ENCODE measurements at places on chromosomes 7 and 10. TPM values are rescaled to one million over a fixed set of nuclear protein-coding genes. Genes with fewer than 3 reads are reported as not detected.

DNA sequence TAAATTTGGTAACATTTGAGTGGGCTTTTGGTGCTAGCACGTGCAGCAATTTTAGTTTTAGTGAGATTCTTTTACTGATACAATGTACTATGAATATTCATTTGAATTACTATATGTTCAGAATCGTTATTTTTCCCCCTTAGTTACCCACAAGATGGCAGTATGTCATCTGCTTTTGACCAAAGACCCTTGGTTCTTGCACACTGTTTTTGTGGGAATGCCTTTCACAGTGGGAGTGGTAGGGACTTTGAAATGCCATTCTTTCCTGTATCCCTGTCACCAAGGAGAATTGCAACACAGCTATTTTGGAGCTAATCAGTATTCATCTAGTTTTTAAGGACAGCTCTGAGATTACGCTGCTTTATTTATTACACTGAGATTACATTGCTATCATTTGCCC, 40.6 kb downstream of the SEC23IP start:
- peak; percentile 38 for DNase-seq

DNA sequence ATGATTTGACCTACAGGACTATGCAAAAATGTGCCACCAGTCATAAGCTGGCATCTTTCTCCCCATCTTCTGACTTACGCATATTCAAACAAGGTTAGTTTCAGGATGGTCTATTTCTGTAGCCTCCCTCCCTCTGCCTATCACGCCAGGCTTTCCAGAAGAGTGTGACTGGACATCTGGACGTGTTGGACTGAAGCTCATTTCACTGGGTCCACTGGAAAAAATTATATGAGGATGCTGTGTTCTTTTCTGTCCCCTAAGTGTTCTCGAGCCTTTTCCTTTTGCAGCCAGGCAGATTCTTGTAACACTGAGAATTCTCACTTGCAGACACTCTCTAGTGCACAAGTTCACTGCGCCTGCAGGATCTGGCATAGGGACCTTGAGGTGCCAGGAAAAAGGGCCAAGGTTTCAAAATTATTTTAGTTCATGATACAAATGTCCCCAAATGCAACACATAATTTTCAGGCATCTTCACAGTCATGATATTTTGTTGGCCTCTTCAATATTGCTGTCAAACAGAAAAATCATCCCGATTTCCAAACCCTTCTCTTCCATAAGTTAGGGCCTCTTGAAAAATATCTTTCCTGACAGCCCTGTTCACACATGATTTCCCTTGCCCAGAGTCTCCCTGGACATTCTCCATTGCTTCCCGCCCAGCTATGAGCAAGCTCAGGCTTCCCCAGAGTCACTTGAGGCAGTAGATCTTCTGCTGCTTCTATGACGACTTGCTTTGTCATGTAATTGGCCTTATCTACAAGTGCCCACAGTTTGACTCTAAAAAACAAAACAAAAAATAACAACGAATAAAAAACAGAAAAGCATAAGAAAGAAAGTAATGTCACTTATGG, 170.4 kb downstream of the BMPER start:
- DNase-seq = peak; percentile 87

DNA sequence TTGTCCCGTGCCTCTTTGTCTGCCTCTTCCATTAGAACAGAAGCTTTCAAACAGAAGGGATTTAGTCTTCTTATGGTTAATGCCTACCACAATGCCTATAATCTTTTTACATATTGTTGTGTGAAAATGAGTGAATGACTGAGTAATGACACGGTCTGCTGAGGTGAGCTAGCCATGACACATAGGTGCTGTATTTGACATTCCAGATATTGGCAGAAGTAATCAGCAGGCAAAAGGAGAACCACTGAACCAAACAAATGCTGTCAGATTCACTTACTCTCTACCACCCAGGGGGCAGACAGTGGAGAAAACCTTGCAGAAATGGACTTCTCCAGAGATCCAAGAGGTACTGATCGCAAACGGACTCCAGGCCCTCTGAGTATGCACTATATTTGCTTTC, 377.2 kb upstream of the VWC2 start:
- DNase-seq = no peak

GRCh38 chr7:6290319-6290741, 17.9 kb upstream of the CYTH3 start:
- DNase-seq = no peak

- DNase-seq = no peak
Observed at GRCh38 chr7:34313289-34313688, 344.7 kb upstream of the NPSR1 start.

DNA sequence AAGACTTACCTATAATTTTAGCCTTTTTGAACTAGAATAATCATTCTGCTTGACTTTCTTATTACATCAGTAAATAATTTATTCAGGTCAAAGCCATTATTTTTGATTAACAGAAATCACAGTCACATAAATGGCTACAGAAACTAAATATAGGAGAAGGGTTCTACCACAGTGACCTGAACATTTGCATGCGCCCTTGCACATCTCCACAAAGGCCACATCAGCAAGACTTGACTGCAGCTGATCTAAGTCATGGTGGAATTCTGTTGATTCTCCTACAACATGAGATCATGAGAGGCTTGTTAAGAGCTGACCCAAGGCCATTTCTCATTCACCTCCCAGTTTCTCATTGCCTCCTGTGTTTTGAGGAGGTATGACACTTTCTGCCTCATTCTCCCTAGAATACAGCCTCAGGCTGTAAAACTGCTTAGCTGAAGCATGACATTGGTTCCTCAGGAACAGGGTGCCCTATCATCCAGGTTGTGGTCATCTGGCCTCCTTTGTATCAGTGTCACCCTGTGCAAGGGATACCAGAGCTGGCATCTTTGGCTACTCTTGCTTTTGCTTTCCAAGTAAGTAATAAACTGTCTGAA, 6.7 kb upstream of the IMMP2L start:
- DNase-seq = no peak

SUFU gene
- 16.3 TPM for polyA plus RNA-seq

DNA sequence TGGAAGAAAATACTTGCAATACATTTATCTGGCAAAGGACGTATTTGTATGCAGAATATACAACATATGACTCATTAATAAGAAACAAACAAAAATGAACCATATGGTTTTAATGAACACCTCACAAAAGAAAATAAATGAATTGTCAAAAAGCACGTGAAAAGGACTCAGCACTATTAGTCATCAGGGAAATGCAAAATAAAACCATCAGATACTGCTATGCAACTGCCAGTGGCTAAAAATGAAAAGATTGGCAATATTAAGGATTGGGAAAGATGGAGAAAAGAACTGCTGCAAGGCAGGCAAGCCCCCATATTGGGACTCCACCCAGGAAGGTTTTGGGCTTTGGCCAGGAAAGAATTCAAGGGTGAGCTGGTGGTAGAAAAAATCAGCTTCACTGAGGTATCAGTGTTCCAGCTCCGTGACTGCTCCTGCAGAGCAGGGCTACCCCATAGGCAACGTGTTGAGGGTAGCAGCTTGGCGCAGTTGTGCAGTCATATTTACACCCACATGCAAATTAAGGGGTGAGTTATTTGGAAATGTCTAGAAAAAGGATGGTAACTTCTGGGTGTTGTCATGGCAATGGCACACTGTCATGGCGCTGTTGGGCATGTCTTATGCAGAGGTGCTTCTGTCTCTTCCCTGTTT, 72.7 kb downstream of the CUBN start:
- no peak for DNase-seq

DNA sequence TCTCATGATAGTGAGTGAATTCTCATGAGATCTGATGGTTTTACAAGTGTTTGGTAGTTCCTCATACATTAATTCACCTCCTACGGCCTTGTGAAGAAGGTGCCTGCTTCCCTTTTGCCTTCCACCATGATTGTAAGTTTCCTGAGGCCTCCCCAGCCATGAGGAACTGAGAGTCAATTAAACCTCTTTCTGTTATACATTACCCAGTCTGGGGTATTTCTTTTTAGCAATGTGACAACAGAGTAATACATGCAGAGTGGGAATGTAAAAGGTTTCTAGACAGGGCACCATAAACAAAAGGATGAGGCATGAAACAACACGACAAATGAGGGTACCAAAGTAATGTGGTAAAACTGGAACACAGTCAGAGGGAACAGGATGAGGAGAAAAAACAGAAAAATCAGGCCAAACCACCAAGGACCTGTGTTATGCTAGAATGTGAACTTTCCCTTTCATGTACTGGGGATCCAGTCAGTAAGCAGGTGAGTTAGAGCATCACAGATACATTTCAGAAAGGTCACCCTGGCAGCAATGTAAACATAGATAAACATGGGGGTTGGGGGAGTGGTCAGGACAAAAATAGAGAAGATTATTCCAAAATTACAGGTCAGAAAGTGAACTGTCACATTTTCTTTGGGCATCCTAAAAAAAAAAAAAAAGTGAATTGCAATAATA, 31.9 kb downstream of the ANKRD26 start:
- DNase-seq = no peak

HMX2 gene
- not detected for polyA plus RNA-seq

NPFFR1 gene
- polyA plus RNA-seq = 0.05 TPM

PDZD7 gene
- polyA plus RNA-seq = 1.7 TPM

TMEM176B gene
- 13.8 TPM for polyA plus RNA-seq

GRCh38 chr10:24370877-24371276, 161.9 kb downstream of the KIAA1217 start:
- DNase-seq = peak; percentile 42

- DNase-seq = no peak
Observed at GRCh38 chr10:116972131-116972530, 32.9 kb downstream of the SHTN1 start.

DNA sequence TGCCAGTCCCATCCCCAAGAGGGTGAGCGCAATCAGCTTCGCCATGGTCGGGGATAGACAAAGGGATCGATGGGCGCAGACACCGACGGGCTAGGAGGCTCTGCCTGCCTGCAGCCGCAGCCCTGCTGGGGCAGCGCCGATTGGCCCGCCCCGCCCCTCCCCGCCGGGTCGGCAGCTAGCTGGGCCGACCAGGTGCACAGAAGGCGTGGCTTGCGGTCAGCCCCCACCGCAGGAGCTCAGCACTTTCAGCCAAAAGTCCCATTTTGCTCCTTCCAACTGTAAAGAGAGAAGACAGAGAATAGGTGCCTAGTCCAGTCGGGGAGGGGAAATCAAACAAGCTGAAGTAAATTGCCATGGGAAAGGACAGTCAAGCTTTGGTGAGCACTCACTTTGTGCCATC, at the start of gene PON1:
PON1 (minus strand) TSS at position 102 of the 400 bp plus-strand sequence; CDS start at position 45, 57 bp downstream.
- DNase-seq = no peak
